Activated CD4-positive, CD25-positive, alpha-beta regulatory T cell treated with anti-CD3 and anti-CD28 coated beads, Interleukin-2, amount 50 U/mL, for 24 hours (primary cell): ENCODE measurements at places on chromosomes 4 and X.

- ATAC-seq: no peak
Observed at GRCh38 chr4:119025916-119026661, 109.5 kb upstream of the MYOZ2 start.

DNA sequence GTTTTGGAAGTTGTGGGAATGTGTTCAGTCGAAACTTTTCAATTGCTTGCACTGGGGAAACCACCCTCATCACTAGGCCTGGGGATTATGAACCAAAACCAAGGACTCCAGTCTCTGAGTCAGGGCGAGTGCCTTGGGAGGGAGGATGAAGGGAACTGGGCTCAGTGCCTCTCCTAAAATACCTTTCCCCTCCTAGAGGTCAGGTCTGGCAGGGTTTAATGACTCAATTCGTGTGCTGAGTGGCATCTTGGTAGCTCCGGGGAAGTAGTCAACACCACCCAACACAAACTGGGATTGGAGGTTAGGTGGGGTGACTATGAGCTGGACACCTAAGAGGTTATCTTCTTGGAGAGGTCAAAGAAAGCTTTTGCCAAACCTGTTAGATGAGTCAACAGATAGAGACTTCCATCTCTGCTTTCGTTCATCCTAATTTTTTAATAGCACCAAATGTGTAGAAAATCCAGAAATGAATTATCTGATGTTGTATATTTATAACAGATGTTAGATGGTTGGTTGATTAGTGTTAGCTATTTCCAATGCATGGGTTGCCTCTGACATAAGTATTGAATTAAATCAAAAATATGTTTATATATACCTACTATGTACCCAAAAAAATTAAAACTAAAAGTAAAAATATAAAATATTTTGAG, 202.8 kb downstream of the SHROOM3 start:
- no peak for ATAC-seq

DNA sequence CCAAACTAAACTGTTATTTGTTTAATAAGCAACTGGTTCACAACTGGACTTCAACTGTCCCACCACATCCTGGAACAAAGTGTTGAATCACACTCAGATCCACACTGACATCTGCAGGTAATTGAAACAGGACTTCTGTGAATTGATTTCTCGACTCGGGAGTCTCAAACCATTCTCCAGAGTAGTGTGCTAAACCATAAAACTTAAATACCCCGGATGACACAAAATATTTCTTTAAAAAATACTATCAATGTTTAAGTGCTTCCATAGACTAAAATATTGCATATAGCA, 95.4 kb upstream of the PLAC1 start:
- ATAC-seq: no peak

DNA sequence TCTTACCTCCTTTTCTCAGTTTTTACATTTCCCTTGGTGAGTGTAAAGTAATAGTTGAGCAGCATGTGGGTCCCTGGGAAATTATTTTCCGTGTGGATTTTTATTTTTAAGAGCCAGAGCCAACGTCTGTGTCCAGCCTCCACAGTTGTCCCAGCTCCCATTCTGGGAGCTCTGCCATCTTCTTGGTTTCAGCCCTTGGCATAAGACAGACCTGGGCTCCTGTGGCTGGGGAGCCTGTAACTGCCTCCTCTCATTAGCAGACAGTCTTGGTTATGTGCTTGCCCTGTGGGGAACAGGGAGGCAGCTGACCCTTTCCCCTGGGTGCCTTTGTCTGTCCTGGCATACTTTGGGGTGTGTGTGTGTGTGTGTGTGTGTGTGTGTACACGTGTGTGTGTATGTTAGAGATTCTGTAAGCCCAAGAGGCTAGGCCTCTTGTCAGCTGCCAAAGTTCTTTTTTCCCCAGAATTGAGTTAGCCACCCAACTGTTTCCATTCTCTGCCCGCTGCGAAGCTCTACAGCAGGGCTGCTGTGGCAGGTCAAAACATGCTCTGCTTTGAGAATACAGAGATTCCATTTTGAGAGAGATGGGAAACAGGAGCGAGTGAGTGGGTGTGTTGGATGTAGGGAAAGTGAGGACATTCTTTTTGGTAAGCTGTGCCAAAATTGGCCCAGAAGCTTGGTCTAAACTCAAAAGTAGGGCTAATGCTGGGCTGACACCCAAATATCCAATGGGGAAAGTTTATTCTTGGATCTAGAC, 140.7 kb downstream of the TMEM164 start:
- ATAC-seq: no peak

GRCh38 chrX:133911825-133912495, 73.4 kb downstream of the GPC3 start:
- ATAC-seq: no peak

DNA sequence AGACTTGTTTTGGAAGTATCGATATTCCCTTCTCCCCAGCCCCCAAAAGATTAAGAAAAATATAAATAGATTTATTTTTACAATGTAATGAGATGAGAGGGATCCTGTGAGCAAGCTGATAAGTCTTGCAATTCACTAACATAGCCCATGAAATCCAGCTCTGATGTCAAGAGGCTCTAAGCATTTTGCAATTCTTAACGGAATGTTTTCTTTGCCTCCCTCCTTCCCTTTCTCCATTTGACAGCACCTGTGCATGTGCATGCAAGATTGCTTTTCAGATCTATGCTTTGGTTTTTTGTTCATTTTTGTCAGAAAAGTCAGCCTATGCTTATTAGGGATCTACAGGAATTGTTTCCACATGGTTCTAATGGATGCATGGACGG, 169.9 kb downstream of the SLIT2 start:
- no peak for ATAC-seq

GRCh38 chrX:65697211-65697641, 29.8 kb downstream of the MSN start:
- ATAC-seq: no peak

DNA sequence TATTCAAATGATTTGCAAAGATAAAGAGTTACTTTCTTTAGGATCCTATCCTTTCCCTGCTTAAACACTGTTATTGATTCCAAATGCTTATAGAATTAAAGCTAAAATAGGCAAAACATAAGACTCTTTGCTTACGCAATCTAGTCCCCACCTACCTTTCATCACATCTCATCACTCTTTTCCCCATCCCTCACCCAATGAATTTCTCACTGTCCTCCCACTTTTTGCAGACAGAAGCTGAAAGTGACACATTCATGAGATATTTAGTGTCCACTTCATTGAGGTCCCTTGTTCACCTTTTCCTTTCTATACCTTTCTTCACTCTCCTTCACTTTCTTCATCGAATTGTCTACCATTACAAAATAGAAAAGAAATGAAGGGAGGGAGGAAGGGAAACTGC, 424 bp downstream of the SATL1 start:
- no peak for ATAC-seq

DNA sequence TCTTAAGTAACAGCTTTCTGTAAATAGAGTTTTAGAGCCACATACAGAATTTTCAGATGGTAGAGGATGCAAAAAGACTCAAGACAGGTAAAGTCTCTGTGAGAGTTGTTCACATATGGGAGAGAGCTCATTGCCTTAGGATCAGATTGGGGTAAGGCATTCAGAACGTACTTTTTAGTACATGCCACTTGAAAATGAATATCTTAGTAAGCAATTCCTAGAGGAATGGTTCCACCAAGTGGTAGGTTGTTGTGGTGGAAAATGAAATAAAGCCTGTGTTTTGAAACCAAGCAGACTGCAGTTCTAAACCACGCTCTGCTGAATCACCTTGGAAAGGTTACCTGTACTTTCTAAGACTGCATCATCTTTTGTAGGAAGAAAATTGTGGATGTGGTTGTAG, 547.0 kb upstream of the LCORL start:
- ATAC-seq: no peak

DNA sequence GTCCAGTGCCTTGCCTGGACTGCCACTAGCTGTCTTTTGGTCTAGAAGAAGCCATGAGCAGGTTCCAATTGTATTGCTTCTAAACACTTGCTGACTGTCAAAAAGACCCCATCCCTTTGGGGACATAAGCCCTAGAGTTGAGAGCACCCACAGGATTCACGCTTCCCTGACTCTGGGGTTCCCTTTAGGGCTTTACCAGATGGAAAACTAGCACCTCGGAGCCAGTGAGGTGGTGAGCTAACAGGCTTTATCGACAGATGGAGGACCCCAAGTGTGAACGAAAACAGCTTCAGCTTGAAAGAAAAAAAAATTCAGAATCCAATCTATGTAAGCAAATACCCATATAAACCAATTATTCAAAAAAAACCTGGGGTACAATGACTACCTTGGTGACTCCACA, 90.8 kb downstream of the NAA11 start:
- no peak for ATAC-seq

DNA sequence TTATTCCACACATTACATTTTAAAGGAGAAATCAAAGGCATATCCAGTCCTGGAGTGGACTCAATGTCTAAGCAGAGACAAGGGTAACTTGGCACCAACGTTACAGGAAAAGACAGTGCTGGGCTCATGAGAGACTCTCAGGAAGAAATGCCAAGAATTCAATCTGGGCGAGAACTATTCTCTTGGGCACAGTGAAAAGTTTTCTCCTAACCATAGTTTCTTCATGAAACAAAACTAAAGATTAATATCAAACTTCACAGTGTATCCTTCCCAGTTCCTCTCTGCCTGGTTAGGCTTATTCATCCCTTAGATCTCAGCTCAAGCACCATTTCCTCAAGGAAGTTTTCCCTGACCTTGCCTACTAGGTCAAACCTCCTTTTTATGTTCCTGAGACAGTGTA, 109.4 kb upstream of the TLL1 start:
- no peak for ATAC-seq

DNA sequence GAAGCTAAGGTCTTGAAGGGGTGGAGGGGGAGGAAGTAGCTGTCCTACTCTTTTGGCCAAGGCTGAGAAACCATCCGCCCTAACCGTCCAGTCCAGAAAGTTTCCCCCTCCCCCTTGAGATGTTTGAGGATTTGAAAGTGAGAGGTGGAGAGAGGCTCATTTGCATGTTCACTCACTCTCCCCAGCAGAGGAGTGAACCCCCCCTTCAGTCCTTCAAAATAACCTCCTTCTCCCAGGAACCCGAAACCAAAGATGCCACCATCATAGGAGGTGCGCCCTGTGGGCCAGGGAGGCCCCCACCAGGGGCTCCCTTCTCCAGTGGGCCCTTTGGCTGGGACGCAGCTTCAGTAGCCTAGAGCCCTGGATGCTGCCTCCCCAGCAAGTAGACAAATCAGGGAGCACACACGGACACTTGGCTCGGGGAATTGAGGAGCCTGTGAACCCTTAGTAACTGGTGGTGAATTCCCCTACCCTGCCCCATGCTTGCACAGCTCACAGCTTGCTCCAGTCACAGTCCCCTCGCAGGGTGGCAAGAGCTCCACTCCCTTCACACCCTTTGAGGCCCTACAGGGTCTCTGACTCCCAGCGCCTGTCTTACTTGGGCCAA, 25.6 kb downstream of the ELF4 start:
- ATAC-seq: no peak
